ENCODE measurements at places on chromosomes 1 and 21. TPM values are rescaled to one million over a fixed set of nuclear protein-coding genes. Genes with fewer than 3 reads are reported as not detected.

Gene OR1C1
- not detected for total RNA-seq

Gene SELE
- 0.17 TPM for total RNA-seq

Gene TEX50
- not detected for total RNA-seq

Gene HAO2
- total RNA-seq: not detected

Gene LCE1F
- not detected for total RNA-seq

Gene PBX1
- total RNA-seq: 68.4 TPM

Gene ITGB2
- total RNA-seq: not detected

Gene LCE2C
- total RNA-seq: not detected

Gene HENMT1
- 2.3 TPM for total RNA-seq

Gene HES5
- not detected for total RNA-seq

Gene DSTYK
- 35.2 TPM for total RNA-seq

Gene SPRR2E
- total RNA-seq: not detected

Gene MIER1
- 31.4 TPM for total RNA-seq

Gene S100A1
- total RNA-seq: 0.17 TPM

Gene TPR
- total RNA-seq: 90.3 TPM

Gene CDA
- 1.3 TPM for total RNA-seq

Gene MCOLN3
- total RNA-seq: 5.8 TPM
